Progenitor cell of endocrine pancreas (in vitro differentiated cells): ENCODE measurements at places on chromosomes 13 and 19. TPM values are rescaled to one million over a fixed set of nuclear protein-coding genes. Genes with fewer than 3 reads are reported as not detected.

PALM3 gene
- total RNA-seq: 5.7 and 7.7 TPM in 2 replicates

DNA sequence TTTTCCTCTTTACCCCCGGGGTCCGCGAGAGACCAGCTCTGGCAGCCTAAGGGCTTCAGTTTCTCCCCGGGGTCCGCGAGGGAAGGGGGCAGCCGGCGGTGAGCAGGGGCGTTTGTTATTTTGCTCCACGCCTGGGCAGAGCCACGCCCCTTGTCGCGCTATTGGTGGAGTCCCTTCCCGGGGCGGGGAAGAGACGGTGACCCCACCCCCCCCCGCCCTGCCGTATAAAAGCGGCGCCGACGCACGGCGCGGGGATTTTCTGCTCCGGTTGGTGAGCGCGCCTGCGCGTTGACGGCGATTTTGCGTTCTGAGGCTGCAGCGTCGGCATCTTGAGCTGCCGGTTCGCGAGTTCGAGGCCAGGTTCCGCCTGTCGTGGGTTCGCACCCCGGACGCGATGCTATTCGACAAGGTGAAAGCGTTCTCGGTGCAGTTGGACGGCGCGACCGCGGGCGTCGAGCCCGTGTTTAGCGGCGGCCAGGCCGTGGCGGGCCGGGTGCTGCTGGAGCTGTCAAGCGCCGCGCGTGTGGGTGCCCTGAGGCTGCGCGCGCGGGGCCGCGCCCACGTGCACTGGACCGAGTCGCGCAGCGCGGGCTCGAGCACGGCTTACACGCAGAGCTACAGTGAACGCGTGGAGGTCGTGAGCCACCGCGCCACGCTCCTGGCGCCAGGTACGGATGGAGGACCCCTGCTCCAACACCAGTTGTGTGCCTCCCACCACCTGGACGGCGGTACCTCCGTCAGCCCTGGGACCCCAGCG, at the start of gene ARRDC2:
Gene ARRDC2 (plus strand): TSS at position 254 of the 757 bp plus-strand sequence. CDS start 141 bp downstream, at position 395.
- peaks cover 3% of the 10 kb centered on the region for H3K4me1 ChIP-seq
- peak within 1 kb of the TSS; percentile 84 for H3K27ac ChIP-seq
- peak within 1 kb of the TSS; percentile 64 for H3K4me3 ChIP-seq
- H3K27me3 ChIP-seq: no peaks in the 10 kb centered on the region
- peaks cover 2% of the 10 kb centered on the region for H3K36me3 ChIP-seq

- H3K27me3 ChIP-seq: no peaks in the 10 kb centered on the region
- peak overlapping the region; percentile 49 for H3K4me3 ChIP-seq
- no peak overlapping the region for H3K27ac ChIP-seq
- peaks cover 2% of the 10 kb centered on the region for H3K4me1 ChIP-seq
- peaks cover 9% of the 10 kb centered on the region for H3K36me3 ChIP-seq
Measured at GRCh38 chr19:13978351-13979243, 26.3 kb downstream of the DCAF15 start.

CD37 gene
- total RNA-seq: not detected in 2 replicates

ATP8A2 gene
- total RNA-seq: 0.38 and 0.49 TPM in 2 replicates

- no peaks in the 10 kb centered on the region for H3K4me1 ChIP-seq
- no peak overlapping the region for H3K4me3 ChIP-seq
- peaks cover 10% of the 10 kb centered on the region for H3K36me3 ChIP-seq
- DNase-seq: no peak
- H3K27me3 ChIP-seq: peaks cover 5% of the 10 kb centered on the region
- no peak overlapping the region for H3K27ac ChIP-seq
Measured at GRCh38 chr13:33135097-33135496, 118.9 kb downstream of the KL start.

TUBA3C gene
- not detected in 2 replicates for total RNA-seq

DNA sequence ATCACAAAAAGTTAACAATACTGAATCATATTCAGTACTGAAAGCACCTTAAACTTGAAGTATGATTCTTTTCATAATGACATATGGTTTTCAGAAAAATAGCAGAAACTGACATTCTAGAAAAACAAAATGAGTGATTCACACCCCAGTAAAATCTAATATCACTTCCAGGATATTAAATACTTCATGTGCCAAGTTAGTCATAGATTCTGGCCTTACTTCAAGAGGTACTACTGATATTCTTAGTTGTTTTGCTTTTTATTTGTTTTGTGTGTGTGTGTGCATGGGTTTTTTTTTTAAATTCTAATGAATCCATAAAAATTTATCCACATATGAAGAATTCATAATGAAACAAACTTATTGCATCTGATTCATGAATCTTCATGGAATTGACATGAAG, 207.9 kb upstream of the UFM1 start:
- H3K27ac ChIP-seq: no peak overlapping the region
- H3K4me3 ChIP-seq: no peak overlapping the region
- no peak for DNase-seq
- no peaks in the 10 kb centered on the region for H3K36me3 ChIP-seq
- H3K4me1 ChIP-seq: no peaks in the 10 kb centered on the region

GRCh38 chr19:21604351-21604926, 99.0 kb downstream of the ZNF429 start:
- H3K4me3 ChIP-seq: peak overlapping the region; percentile 10
- DNase-seq: no peak
- H3K27ac ChIP-seq: peak overlapping the region; percentile 95
- H3K36me3 ChIP-seq: no peaks in the 10 kb centered on the region
- no peaks in the 10 kb centered on the region for H3K27me3 ChIP-seq

- DNase-seq: no peak
- H3K4me3 ChIP-seq: no peak overlapping the region
- no peaks in the 10 kb centered on the region for H3K27me3 ChIP-seq
- H3K36me3 ChIP-seq: peaks cover 1% of the 10 kb centered on the region
- H3K4me1 ChIP-seq: no peaks in the 10 kb centered on the region
Measured at GRCh38 chr13:53499576-53500133, 471.0 kb downstream of the OLFM4 start.

KLHL1 gene
- 0.14 and 0.33 TPM in 2 replicates for total RNA-seq

DNA sequence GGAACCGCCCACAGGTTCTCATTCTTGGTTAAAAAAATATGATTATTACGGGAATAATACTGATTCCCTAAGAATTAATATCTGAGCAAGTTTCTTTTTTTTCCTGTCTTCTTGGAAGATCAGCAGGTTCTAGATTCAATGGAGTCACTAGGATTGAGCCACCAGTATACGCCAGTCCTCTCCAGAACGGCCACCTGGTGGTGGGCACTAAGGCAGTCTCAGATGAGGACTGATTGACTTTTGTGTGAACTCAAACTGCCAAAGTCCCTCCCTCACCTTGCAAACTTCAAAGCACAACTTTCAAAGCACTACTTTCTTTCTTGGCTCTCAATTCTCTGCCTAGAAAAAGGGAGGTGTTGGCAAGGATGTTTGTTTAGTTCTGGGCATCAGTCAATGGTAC, 33.3 kb upstream of the ALOX5AP start:
- H3K4me3 ChIP-seq: no peak overlapping the region
- no peak overlapping the region for H3K27ac ChIP-seq
- H3K36me3 ChIP-seq: no peaks in the 10 kb centered on the region
- H3K27me3 ChIP-seq: peaks cover 20% of the 10 kb centered on the region

- DNase-seq: no peak
- H3K4me1 ChIP-seq: peaks cover 37% of the 10 kb centered on the region
- no peaks in the 10 kb centered on the region for H3K36me3 ChIP-seq
- H3K27ac ChIP-seq: peak overlapping the region; percentile 89
- H3K4me3 ChIP-seq: no peak overlapping the region
Measured at GRCh38 chr13:79803989-79804388, 323.0 kb downstream of the NDFIP2 start.

CPAMD8 gene
- total RNA-seq: 58.6 and 63.4 TPM in 2 replicates

DNA sequence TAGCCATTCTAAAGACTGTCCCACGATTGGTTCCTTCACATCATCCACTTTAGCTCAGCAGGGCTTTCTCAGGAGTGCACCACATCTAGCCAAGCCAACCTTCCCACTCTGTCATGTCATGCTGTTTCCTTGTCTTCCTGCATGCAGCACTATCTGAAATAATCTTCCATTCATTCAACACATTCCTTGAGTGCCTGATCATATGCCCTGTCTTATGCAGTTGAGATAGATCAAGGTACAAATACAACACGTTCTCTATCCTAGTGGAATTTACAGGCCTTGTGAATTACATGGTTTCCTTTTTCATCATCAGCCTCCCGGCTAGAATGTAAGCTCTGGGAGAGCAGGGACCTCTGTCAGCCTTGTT, 6.8 kb upstream of the MRPS31 start:
- peak overlapping the region; percentile 2 for H3K27ac ChIP-seq
- H3K27me3 ChIP-seq: no peaks in the 10 kb centered on the region
- peaks cover 4% of the 10 kb centered on the region for H3K4me1 ChIP-seq
- H3K36me3 ChIP-seq: no peaks in the 10 kb centered on the region

- peak; percentile 56 for DNase-seq
- no peaks in the 10 kb centered on the region for H3K27me3 ChIP-seq
- peaks cover 20% of the 10 kb centered on the region for H3K4me1 ChIP-seq
- peak overlapping the region; percentile 100 for H3K4me3 ChIP-seq
Measured at GRCh38 chr19:11737964-11738745, 591 bp downstream of the ZNF823 start.

GRCh38 chr13:41468631-41469030, 11.3 kb downstream of the RGCC start:
- no peak overlapping the region for H3K27ac ChIP-seq
- no peak for DNase-seq
- H3K4me3 ChIP-seq: no peak overlapping the region
- H3K36me3 ChIP-seq: no peaks in the 10 kb centered on the region
- no peaks in the 10 kb centered on the region for H3K4me1 ChIP-seq

- H3K27ac ChIP-seq: no peak overlapping the region
- no peak for DNase-seq
- peaks cover 27% of the 10 kb centered on the region for H3K27me3 ChIP-seq
- H3K36me3 ChIP-seq: peaks cover 1% of the 10 kb centered on the region
- peaks cover 12% of the 10 kb centered on the region for H3K4me1 ChIP-seq
Measured at GRCh38 chr13:27028683-27029480, 142.7 kb downstream of the USP12 start.

- H3K36me3 ChIP-seq: peaks cover 5% of the 10 kb centered on the region
- H3K4me3 ChIP-seq: no peak overlapping the region
- no peaks in the 10 kb centered on the region for H3K27me3 ChIP-seq
- H3K4me1 ChIP-seq: peaks cover 10% of the 10 kb centered on the region
Measured at GRCh38 chr13:113588394-113589111, 4.0 kb downstream of the TFDP1 start.

LAIR1 gene
- total RNA-seq: not detected in 2 replicates

DNA sequence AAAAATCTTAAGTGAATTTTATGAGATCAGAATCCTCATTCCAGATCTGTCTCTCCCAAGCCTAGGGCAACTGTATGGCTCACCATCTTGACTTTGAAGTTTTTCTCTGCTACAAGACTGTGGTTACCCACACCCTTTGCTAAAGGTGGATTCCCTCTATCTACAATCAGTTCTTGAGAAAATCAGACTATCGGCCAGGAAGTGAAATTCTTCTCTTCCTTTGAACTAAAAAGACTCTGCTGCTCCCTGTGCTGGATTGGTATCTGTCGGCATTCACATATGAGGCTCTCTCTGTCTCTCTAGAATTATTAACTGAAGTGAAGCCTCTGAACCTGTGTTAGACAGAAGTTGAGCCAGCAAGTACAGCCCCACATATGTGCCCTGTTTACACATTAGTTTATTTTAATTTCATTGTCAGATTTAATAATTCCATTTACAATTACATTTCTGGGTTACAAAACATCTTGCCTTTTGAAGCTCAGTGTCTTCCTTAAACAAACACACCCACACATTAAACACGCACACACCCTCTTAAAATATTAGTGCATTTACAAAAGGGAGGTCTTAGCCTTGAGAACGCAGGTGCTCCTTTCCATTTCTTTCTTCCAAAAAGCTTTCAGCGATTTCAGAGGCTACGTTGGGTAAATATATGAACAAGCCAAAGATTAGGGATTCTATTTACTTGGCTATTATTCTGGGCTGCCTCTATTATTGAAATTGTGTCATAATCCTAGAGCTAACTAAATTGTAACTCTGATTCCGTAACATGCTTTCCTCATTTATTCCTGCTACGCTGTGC, 145.7 kb downstream of the MIPEP start:
- H3K27ac ChIP-seq: peak overlapping the region; percentile 53
- H3K27me3 ChIP-seq: peaks cover 4% of the 10 kb centered on the region
- no peak for DNase-seq
- no peaks in the 10 kb centered on the region for H3K36me3 ChIP-seq

DNA sequence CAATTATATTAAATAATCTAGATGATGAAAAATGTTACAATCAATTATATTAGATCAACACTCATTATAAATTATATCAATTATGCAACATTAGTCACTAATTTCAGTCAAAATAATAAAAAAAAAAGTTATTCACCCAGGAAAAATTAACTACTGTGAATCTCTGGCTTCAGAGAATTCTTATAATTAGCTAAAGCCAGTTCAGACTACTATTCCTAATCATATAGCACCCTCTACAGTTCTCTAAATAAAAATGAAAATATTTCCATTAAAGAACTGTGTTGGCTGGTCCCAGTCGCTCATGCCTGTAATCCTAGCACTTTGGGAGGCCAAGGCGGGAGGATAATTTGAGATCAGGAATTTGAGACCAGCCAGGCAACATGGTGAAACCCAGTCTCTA, 33.0 kb downstream of the XPO4 start:
- H3K4me1 ChIP-seq: peaks cover 3% of the 10 kb centered on the region
- no peaks in the 10 kb centered on the region for H3K27me3 ChIP-seq
- H3K4me3 ChIP-seq: no peak overlapping the region
- DNase-seq: no peak
- H3K36me3 ChIP-seq: no peaks in the 10 kb centered on the region
- no peak overlapping the region for H3K27ac ChIP-seq

- no peak overlapping the region for H3K27ac ChIP-seq
- DNase-seq: peak; percentile 77
- H3K4me3 ChIP-seq: no peak overlapping the region
- H3K36me3 ChIP-seq: peaks cover 17% of the 10 kb centered on the region
- H3K4me1 ChIP-seq: no peaks in the 10 kb centered on the region
- H3K27me3 ChIP-seq: no peaks in the 10 kb centered on the region
Measured at GRCh38 chr13:112873851-112874750, 94.9 kb upstream of the MCF2L start.

GRCh38 chr13:44368599-44369368, 4.8 kb upstream of the SERP2 start:
- DNase-seq: no peak
- H3K27ac ChIP-seq: no peak overlapping the region
- peaks cover 25% of the 10 kb centered on the region for H3K27me3 ChIP-seq
- peaks cover 24% of the 10 kb centered on the region for H3K4me1 ChIP-seq

DNA sequence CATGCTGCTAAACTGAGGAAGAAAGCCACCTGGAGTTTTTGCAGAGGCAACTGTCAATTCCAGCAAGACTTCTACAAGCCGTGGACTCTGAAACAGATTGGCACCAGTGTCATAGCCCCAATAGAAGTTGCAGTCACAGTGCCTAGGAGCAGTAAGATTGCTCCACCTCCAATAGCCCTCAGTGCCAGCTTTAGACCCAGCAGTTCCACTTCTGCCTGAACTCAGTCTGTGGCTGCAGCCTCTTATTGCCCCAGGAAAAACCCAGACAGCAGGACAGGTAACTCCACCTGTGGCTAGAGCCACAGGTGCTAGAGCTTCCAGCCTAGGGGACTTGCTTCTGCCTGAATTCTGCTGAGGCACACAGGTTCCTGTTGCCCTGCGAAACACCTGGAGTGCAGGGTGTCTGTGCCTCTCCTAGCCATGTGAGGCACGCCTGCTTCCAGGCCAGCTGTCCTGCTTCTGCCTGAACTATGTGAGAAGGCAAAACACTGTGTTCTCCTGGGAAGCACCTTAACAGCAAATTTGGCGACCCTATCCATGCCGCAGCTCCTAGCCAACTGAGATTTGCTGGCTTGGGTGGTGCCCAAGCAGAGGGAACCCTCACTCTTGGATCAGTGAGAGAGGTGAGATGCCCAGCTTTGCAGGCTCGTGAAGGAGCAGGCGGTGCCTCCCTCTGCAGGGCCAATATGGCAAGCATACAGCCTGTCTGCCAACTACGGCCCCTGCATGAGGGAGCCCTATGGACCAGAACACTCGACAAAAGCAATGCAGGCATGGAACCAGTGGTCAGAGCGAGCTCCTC, 607.6 kb downstream of the PCDH17 start:
- no peak overlapping the region for H3K4me3 ChIP-seq
- peaks cover 8% of the 10 kb centered on the region for H3K36me3 ChIP-seq
- no peak overlapping the region for H3K27ac ChIP-seq

- no peaks in the 10 kb centered on the region for H3K36me3 ChIP-seq
- no peak overlapping the region for H3K27ac ChIP-seq
- peaks cover 73% of the 10 kb centered on the region for H3K27me3 ChIP-seq
- no peak overlapping the region for H3K4me3 ChIP-seq
Measured at GRCh38 chr19:29535984-29536508, 10.3 kb downstream of the VSTM2B start.
